ENCODE measurements at places on chromosomes 11 and 22.

DNA sequence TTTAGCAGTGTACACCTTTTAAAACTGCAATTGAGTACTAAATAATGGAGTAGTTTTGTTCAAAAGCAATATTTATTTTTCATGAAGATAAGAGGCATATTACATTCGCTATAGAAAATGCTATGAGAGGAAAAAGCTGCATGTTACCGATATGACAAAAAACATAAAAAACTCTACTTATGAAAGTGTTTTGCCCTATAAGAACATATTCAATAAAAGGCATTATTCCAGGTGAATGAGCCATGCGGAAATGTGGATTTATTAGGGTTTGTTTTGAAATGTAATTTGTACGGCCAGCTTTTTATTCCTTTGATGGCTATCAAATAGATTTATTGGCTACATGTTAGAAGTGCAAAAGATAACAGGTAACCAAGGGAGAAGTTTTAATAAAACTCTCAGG lies 129.3 kb upstream of the DDI1 start:
- no peak for DNase-seq

- DNase-seq: no peak
These were observed 2.3 kb upstream of the ANKRD13D start for GRCh38 chr11:67286621-67287333.

GRCh38 chr22:29310863-29311339 lies 4.5 kb downstream of the GAS2L1 start:
- DNase-seq: peak; percentile 92

- DNase-seq: no peak
These were observed 44.8 kb upstream of the MYO18B start for GRCh38 chr22:25697181-25697664.

DNA sequence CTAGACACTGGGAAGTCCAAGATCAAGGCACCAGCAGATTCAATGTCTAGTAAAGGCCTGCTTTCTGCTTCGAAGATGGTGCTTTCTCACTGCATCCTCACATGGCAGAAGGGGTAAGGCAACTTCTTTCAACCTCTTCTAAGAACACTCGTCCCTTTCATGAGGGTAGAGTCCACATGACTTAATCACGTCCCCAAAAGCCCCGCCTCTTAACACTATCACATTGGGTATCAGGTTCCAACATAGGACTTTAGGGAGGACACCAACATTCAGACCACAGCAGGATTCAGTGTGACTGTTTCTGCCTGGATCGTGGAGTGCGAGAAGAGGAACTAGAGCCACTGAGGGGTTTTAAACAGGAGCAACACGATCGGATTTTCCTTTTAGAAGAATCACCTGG lies 3.7 kb upstream of the TIRAP start:
- DNase-seq: no peak

GRCh38 chr11:34267013-34267412 lies 90.8 kb downstream of the ABTB2 start:
- DNase-seq: no peak

- peak; percentile 40 for DNase-seq
These were observed 857 bp downstream of the ARCN1 start for GRCh38 chr11:118572981-118573550.

DNA sequence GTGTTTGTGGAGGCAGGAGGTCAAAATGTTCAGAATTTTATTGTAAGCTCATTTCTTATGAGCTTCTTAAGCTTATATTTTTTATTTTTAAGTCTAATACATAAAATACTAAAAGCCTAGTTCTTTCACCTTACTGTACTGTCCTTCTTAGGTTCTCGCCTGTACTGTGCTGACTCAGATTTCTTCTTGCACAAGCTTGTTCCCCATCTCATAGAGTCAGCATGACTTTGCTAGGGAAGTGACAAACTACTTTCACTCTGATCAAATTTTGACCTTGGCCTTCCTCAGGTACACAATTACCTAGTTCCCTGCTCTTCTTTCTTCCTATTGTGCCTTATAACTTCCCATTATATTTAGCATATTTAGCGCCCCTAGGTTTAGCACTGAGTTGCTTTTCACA lies 81.5 kb downstream of the STK33 start:
- DNase-seq: no peak

GRCh38 chr11:113840932-113841664 lies 34.3 kb downstream of the USP28 start:
- DNase-seq: no peak

GRCh38 chr11:38460896-38461295 lies 1862.9 kb upstream of the RAG2 start:
- DNase-seq: no peak

GRCh38 chr11:133082453-133082781 lies 449.9 kb downstream of the OPCML start:
- DNase-seq: peak; percentile 4

DNA sequence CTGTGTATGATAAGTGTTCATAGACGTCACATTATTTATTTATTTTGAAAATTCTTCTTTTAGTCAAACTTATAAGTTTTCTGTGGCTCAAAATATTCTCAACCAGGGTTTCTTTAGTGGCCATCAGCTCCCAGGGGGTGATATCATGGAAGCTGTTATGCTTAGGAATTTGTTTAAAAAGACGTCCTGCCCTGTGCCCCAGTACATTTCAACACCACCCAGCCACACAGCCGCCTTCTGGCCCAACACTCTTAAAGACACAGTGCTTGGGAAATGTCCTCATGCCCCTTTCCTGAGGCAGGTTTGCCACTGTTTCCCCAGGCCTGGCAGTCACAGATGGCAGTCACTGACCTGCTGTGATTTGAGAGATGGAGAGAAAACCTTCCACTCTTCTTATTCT lies 19.9 kb downstream of the TSKU start:
- DNase-seq: no peak

- DNase-seq: no peak
These were observed 17.8 kb downstream of the FIBIN start for GRCh38 chr11:27011560-27012233.

DNA sequence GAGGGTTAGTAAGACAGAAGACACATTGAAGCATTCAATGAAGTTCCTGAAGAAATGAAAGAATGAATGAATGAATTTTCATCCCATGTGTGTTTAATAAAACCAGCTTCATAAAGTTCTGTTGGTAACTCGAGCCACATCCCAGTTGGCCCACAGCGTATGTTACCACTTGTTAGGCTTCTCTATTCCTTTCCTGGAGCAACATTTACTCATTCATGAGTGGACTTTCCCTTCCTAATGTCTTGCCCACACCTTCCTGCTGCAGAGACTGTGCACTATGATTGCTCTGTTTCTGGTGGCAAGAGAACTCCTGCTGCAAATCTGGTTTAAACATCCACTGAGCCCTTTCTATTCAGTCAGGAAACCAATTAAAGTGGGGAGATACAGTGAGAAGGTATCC lies 7.0 kb downstream of the OR52R1 start:
- DNase-seq: no peak

DNA sequence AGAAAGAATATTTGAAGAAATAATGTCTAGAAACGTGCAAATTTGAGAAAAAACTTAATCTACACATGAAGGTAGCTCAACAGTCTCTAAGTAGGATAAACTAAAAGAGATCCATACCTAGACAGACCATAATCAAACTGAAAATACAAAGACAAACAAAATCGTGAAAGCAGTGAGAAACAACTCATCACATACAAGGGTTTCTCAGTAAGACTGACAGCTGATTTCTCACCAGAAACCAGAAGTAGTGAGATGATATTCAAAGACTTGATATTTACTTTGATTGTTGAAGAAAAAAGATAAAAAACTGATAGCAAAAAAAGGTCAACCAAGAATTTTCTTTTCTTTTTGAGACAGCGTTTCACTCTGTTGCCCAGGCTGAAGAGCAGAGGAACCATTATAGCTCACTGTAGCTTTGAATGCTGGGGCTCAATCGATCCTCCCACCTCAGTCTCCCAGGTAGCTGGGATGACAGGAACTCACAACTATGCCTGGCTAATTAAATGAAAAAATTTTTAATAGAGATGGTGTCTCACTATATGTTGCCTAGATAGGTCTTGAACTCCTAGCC lies 17.4 kb downstream of the NPAT start:
- no peak for DNase-seq
